CD4-positive, alpha-beta T cell (primary cell): ENCODE measurements at places on chromosomes 6 and 20.
A peak's percentile ranks its signal among the peaks of the same experiment; 100 is the strongest.

- no peak for DNase-seq
Observed at GRCh38 chr6:143205585-143205984, 144.9 kb downstream of the AIG1 start.

DNA sequence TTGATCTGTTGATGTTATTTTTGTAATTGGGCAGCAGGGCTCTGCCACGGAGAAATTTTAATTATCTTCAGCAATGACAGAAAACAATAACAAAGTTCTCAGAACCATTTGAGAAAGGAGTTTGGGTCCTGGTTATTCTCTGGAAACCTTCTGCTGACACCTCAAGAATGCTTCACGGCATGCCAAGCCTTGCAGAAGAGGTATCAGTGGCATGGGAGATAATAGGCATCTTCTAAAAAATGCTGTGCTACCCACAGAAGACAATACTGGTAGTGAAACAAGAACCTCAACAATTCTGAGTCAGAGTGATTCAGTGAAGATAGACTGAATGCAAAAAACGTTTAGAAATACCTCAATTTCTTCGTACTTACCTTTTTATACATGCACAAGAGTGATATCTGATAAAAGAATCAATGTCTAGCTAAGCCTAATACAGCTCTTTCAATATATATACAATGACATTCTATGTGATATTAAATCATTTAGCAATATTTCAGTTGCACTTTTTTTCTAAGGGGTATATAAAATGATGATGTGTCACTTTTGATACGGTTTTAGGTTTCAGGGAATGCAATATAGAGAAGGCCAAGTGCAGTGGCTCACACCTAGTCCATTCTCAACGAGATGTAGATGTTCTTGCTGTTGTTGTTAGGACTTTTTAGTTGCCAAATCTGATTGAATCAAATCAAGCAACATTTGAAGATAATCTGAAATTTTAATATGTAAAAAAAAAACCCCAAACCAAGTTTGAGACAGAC lies 110.4 kb upstream of the COL21A1 start:
- no peak for DNase-seq

DNA sequence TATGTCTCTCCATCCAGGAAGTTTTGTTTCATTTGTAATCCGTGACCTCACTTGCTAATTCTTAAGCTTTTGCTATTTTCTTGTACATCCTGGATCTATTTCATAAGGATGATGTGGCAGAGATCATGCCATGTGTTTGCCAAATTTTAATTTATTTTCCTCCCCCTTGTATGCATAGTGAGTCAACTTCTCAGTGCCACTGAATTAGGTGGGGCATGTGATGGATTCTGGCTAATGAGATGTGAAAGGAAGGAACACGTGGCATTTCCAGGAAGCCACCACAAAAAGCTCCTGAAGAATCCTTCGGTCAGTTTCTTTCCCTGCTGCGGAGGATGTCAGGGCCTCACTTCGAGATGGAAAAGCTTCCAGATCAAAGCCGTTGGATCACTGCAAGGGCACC lies 86.2 kb upstream of the PRL start:
- no peak for DNase-seq

GRCh38 chr6:146526192-146526591 lies 17.4 kb upstream of the RAB32 start:
- DNase-seq: no peak

DNA sequence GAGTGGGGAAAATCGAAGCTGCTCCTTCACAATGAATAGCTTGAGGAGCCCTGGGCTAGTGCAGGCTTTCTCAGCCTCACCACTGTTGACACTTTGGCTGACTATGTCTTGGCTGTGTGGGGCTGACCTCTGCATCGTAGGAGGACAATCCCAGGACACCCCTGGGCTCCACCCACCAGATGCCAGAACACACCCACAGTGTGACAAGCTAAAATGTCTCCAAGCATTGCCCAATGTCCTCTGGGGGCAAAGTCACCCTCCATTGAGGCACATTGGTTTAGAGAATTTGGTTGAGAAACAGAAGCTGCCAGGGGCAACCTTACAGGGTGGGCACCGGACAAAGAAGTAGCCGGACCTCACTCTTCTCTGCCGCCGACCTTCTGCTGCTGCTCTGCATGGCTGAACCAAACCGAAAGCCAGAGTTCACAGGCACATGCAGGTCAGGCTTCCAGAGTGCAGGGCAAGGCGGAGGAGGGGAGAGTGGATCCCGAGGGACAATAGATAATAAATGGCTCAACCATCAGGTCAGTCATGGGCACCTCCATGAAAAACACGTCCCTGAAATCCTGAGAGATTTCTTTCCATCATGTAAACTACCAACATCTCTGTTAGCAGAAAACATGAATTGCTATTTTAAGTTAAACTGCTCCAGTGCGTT lies 189.0 kb downstream of the LRFN2 start:
- DNase-seq: no peak

DNA sequence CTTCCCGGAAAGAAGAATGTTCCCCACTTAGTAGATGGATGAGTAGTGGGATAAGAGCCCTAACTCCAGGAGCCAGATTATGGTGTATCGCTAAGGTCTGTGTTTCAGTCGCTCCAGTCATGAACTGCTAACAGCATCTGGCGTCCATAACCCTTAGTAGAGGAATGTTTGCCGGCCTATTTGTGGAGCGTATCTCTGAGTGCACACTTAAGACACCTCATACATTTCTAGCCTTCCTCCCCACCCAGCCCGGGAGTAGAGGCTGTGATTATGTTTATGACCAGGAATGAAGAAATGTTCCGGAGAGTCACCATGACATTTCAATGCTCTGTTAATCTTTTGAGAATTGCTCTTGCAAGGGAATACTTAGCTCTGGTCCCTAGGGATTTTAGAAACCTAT lies 251.1 kb upstream of the SOX4 start:
- no peak for DNase-seq

- no peak for DNase-seq
Observed at GRCh38 chr6:3484946-3485345, 28.1 kb upstream of the SLC22A23 start.

DNA sequence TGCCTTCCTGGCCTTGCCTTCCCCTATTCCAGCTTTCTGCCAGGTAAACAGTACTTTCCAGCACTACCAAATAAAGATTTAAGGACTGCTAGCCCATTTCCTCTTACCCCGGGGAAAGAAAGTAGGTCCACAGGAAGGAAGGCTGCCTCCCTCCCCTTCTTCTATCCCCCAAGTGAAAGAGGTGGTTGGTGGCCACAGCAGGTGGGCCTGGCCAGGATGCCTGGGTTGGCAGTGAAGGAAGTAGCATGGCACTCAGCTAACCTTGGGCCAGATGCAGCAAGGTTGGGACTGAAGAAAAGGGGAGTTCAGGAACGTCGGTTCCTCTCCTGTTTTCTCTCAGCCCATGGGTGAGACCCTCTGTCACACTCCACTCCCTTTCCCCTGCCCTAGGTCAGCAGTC lies 8.9 kb downstream of the NFKBIL1 start:
- DNase-seq: no peak

DNA sequence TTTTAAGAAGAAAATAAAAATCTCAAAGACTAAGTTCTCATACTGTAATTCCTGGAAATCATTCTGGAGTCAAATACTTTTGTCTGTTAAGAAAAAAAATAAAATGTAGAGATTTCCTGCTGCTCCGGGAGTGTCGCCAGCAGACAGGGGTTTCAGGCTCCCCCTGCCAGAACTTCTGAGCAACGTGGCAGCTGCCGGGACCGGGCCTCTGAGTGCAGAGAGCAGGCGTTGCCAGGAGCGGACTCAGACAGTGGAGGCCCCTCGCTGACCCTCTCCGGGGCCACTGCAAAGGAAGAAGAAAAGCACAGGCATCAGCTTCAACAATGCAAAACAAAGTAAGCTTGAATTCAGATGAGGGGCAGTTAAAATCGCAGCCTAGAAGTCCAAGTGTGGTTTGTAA lies 95.5 kb downstream of the THBS2 start:
- no peak for DNase-seq

DNA sequence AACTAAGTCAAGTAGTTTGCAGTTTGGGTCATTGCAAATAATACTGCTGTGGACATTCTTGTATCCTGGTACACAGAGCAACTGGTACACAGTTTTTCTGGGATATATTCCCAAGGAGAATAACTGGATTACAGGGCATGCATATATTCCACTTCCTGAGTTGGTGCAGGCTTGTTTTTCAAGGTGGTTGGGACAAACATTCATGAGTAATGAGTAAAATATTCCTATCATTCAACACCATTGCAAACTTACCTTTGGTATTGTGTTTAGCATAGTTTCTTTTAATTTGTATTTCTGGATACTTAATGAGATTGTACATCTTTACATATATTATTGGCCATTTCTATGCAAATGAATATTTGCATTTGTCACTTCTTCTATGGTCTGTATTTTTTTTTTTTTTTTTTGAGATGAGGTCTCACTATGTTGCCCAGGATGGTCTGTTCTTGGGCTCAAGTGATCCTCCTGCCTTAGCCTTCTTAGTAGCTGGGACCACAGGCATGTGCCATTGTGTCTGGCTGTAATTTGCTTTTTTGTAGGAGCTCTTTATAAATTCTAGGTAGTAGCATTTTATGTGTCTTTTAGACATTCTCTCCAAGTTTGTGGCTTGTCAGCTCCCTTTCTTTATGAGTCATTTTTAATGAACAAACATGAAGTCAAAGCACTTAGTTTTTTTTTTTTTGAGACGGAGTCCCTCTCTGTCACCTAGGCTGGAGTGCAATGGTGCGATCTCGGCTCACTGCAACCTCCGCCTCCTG lies 158.7 kb downstream of the SOX4 start:
- DNase-seq: no peak

DNA sequence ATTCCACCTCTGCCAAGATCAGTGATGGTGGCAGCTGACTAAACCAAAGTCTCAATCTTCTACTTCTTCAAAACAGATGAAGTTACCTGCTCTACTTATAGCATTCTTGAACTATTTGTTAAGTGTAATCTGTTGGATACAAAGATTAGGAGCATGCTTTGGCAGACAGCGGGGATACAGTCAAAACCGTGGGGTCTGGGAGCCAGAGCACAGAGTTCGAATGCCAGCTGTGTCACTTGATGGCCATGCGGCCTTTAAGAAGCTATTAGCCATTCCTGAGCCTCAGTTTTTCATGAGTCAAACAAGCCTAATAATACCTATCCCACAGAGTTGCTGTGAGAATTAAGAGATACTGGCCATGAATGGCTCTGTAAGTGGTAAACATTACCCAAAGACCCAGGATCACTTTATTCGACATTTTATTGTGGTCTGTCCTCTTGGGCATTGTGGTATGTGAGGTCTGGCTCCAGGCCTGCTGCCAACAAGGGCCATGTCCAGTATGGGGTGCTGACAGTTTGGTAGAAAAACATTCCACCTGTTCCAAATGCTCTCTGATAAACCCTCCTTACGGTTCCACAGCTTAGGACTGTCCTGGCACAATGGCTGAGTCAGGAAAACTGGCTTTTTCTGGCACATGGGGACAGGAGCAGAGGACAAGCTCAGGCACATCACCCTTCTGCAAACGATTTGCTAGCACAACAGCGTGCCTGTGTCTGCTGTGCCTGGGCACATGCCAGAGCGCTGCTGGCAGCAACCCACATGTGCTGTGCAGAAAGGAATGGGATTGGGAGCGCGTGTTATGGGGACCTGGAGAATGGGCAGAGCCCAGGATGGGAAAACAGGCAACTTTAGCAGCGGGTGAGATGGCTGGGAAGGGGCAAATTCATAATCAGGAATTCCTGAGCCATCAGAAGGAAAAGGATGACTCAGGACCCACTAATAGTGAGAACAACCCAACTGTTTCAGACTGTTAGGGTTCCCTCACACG lies 15.7 kb upstream of the FAM83C start:
- no peak for DNase-seq

GRCh38 chr20:64083378-64083803 lies 807 bp downstream of the LKAAEAR1 start:
- peak; percentile 54 for DNase-seq

DNA sequence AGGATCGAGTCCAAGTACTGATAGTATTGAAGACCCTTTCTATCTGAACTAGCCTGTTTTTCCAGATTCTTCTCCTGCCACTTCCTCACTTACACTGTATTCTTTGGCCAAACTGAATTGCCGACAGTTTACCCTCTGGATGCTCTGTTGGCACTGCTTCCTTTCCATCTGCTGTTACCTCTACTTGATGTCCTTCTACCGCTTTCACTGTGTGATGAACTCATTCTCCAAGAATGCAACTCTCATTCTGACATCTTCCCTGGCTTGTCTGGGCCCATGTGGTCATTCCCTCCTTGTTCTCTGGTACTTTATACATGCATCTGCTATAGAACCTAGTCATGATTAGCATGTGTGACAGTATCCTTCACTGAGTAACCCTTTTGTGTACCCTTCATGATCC lies 16.3 kb downstream of the RPRD1B start:
- DNase-seq: no peak

- no peak for DNase-seq
Observed at GRCh38 chr6:107275330-107275865, 160.1 kb upstream of the BEND3 start.

- no peak for DNase-seq
Observed at GRCh38 chr20:13101706-13102105, 92.9 kb downstream of the SPTLC3 start.

DNA sequence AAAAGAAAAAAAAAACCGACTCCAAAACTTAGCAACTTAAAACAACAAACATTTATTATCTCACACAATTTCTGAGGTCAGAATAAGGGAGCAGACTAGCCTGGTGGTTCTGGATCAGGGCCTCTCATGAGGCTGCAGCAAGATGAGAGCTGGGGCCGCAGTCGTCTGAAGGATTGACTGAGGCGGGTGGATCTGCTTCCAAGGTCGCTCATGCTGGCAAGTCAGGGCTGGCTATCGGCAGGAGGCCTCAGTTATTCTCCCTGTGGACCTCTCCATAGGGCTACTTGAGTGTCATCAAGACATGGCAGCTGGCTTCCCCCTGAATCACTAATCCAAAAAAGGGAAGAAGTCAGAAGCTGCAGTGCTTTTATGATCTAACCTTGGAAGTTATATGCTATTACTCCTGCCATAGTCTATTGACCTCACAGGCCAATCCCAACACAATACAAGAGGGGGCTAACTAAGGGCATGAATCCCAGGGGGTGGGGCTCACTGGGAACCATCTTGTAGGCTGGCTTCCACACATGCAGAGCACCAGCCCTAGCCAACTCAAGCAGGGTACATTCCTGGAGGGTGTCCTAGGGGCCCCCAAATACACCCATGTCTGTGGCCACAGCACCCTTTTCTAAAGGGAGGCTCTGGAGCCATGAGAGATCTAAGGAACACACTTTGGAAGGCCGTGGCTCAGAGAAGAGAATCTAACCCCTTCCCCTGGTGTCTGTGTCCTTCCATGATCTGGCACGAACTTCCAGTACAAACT lies 11.3 kb downstream of the EBF4 start:
- no peak for DNase-seq

- DNase-seq: no peak
Observed at GRCh38 chr6:40634429-40634828, 47.3 kb upstream of the LRFN2 start.

- DNase-seq: no peak
Observed at GRCh38 chr6:152129691-152130151, 322.2 kb downstream of the ESR1 start.

DNA sequence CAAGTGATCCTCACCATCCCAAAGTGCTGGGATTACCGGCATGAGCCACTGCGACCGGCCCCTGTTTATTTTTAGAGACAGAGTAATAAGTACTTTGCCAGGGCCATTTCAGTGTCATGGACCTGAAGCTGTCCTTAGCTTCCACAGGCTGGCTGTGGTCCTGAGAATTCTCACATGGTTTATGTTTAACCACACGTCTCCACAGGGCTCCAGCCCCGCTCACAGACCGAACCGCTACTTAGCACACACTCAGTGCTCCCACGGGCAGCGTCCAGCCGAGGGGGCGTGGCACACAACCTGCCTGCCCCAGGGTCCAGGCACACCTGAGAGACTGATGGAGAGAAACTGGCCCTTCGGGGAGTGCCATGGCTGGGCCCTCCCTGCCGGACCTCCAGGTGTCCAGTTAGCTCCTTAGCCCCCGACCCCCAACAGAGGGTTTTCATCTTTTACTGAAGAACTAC lies 11.7 kb downstream of the ACSS1 start:
- no peak for DNase-seq

GRCh38 chr6:136763716-136764516 lies 28.4 kb downstream of the MAP3K5 start:
- no peak for DNase-seq
